Esophagus muscularis mucosa (tissue), 4 donors: ENCODE measurements at places on chromosomes 3 and 15. TPM values are rescaled to one million over a fixed set of nuclear protein-coding genes. Genes with fewer than 3 reads are reported as not detected.

ABI3BP gene
- 67.3 TPM for total RNA-seq

MYO5C gene
- 3.7 TPM for total RNA-seq

VEPH1 gene
- total RNA-seq, result not detected

TRPC1 gene
- 19.5 TPM for total RNA-seq

THSD4 gene
- total RNA-seq, result 6.5 TPM

ASB14 gene
- total RNA-seq, result not detected

PAK2 gene
- total RNA-seq, result 52.1 TPM

RTP3 gene
- total RNA-seq, result not detected

LRRN1 gene
- total RNA-seq, result 4.6 TPM

NT5DC2 gene
- 87.4 TPM for total RNA-seq

GOLGA8S gene
- not detected for total RNA-seq

IQSEC1 gene
- total RNA-seq, result 57.5 TPM

TGM5 gene
- 0.33 TPM for total RNA-seq

PRKCI gene
- 35.7 TPM for total RNA-seq

ST6GAL1 gene
- total RNA-seq, result 27.5 TPM

OR5K4 gene
- not detected for total RNA-seq

CPB1 gene
- not detected for total RNA-seq

DPPA4 gene
- not detected for total RNA-seq

GHSR gene
- not detected for total RNA-seq

LRTM1 gene
- not detected for total RNA-seq

SH3GL3 gene
- not detected for total RNA-seq

DUSP7 gene
- 11.3 TPM for total RNA-seq

PLSCR2 gene
- not detected for total RNA-seq

MORF4L1 gene
- total RNA-seq, result 399 TPM

ERICH6 gene
- not detected for total RNA-seq

PDHB gene
- 100 TPM for total RNA-seq
